ENCODE measurements at places on chromosomes 7 and 10. TPM values are rescaled to one million over a fixed set of nuclear protein-coding genes. Genes with fewer than 3 reads are reported as not detected.

PKD2L1 gene
- total RNA-seq, result not detected

STEAP1 gene
- 20.3 TPM for total RNA-seq

PRRT4 gene
- total RNA-seq, result 1.3 TPM

NKX2-3 gene
- not detected for total RNA-seq

SEC24C gene
- 69.4 TPM for total RNA-seq

INPP5A gene
- total RNA-seq, result 20.7 TPM

TCF7L2 gene
- 4.7 TPM for total RNA-seq

TEX47 gene
- not detected for total RNA-seq
